ENCODE measurements at places on chromosomes 13 and 19.

- no peak for DNase-seq
These were observed 669.3 kb downstream of the LIG4 start for GRCh38 chr13:107545946-107546502.

- no peak for DNase-seq
These were observed 25.9 kb upstream of the ABCC4 start for GRCh38 chr13:95327190-95327589.

DNA sequence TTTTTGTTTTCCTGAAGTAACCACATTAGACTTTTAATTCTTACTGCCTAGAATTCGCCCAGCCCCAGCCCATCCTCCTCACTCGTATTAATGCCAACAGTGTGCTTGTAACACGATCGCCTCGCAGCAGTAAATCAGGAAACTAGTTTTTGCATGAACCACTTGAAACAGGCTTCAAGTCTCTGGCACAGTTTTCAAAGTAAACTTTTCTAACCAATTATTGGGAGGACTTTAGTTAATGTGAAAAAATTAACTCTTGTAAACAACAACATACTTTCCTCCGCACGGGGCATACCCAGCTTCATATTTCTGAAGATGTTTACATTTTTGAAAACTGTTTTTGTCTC is 39.2 kb downstream of the TNFRSF19 start:
- peak; percentile 79 for DNase-seq

- no peak for DNase-seq
These were observed 53.3 kb downstream of the RYR1 start for GRCh38 chr19:38486731-38487336.

DNA sequence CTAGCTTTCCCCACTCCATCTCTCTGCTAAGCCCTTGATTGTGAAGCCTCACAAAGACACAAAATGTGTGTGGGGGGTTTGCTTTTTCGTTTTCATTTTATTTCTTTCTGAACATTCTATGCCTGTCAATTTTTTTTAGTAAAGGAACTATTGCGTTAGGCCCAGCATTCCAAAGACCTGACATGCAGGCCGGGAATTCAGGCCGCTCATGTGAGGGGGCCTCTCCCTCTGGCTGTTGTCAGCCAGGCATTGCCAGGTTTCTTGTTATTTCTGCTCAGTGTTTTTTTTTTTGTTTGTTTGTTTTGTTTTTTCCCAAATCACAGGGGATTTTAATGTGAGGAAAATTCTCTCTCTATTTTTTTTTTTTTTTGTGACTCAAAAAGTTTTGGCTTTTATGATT is 10.3 kb upstream of the MEDAG start:
- peak; percentile 56 for DNase-seq

DNA sequence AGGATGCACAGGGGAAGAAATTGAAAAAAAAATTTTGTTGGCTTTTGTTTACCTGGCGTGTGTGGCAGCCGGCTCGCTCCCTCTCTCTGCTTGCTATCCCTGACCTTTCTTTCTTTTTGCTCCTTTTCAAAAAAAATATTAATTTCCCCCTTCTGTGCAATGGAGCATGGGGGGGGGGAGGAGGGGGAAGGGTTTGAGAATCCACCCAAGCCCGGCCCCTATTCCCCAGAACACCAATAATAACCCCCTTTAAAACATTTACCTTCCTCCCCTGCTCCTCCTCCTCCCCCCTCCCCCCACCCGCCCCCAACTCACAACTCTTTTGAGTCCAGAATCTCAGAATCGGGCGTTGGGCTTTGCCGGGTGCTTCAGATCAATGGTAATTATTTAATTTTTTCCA is 28.4 kb downstream of the NFIX start:
- DNase-seq = no peak

DNA sequence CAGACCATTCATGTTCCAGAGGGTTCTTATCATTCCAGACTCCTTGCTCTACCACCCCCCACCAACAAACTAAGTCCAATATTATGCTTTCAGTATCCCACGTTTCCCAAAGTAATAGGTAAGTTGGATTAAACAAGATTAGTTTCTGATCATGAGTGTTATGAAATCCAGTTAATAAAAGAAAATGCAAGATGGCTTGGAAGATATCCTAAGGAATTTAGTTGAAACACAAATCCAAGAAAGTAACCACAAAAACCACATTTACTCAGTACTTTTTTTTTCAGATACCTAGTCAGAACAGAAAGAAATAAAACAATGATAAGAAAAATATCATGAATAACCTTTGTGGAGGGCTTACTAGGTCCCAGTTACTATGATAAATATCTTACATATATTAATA is 119.4 kb upstream of the MIR17HG start:
- DNase-seq = no peak

GRCh38 chr19:16611121-16611520 is 16.9 kb downstream of the MED26 start:
- DNase-seq = no peak

DNA sequence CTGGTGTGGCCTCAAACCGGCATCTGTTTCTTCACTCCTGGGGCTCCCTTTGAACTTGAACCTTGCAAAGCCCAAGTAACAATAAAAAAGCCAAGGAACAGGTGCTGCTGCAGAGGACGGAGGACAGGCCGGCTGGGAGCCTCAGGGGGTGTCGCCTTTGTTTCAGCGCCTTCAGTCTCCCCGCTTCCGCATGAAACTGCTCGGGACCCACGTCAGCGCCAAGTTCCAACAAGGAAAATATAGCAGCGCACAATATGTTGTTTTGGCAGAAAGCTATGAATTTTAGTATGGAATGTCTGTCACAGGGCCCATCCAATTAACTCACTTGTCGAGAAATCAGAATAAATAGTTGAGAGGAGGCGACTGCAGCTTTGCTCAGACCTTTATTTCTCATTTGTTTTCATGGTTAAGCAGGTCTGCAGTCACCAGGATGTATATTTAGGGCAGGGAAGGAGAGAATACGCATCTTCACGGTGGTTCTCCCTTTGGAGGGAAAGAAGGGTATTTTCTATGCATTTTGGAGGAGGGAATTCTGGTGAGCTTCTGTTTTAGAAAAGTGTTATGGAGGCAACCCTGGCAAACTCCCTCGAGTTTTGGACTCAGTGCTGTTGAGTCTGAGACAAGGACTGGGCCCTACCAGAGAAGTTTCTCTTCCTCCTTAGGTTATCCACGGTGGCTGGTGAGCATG is 34.3 kb upstream of the MEDAG start:
- DNase-seq = no peak

Data from RPMI7951 (cell line).